ENCODE measurements at places on chromosomes 1 and 21. TPM values are rescaled to one million over a fixed set of nuclear protein-coding genes. Genes with fewer than 3 reads are reported as not detected.

Gene MRPS21
- 68.4 TPM for total RNA-seq

Gene RBM11
- 7.4 TPM for total RNA-seq

Gene KCNJ9
- not detected for total RNA-seq

GRCh38 chr1:65147424-65148177 lies 402 bp upstream of the AK4 start:
- H3K27ac ChIP-seq = peak overlapping the region; percentile 56
- H3K4me1 ChIP-seq = peaks cover 23% of the 10 kb centered on the region
- peak; percentile 32 for DNase-seq
- no peaks in the 10 kb centered on the region for H3K36me3 ChIP-seq
- H3K27me3 ChIP-seq = peaks cover 37% of the 10 kb centered on the region
- H3K4me3 ChIP-seq = peak overlapping the region; percentile 78

GRCh38 chr1:63533931-63534330 lies 10.6 kb downstream of the EFCAB7 start:
- peaks cover 5% of the 10 kb centered on the region for H3K36me3 ChIP-seq
- H3K27me3 ChIP-seq = no peaks in the 10 kb centered on the region
- H3K27ac ChIP-seq = no peak overlapping the region
- H3K4me3 ChIP-seq = no peak overlapping the region

All from progenitor cell of endocrine pancreas (in vitro differentiated cells).